Fibroblast of mammary gland (primary cell): ENCODE measurements at places on chromosomes 6 and 20.
A peak's percentile ranks its signal among the peaks of the same experiment; 100 is the strongest.

GRCh38 chr6:303948-304558 lies 11.8 kb downstream of the DUSP22 start:
- no peak for DNase-seq

GRCh38 chr6:42375007-42375635 lies 76.6 kb downstream of the TRERF1 start:
- no peak for DNase-seq

DNA sequence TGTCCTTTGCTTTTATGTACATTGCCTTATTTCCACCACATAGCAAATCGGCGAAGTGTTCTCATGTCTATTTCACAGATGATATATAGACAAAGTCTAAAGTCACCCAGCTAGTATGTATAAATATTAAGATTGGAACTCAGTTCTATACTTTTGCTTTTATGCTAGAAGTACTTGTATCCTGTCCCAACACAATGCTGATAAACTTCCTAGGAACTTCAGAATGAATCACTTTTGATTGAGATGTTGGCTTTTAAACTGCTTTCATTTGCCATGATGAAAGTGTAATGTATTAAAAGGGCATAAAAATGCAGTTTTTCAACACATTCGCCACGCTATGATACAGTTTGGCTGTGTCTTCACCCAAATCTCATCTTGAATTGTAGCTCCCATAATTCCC lies 50.8 kb downstream of the GCLC start:
- DNase-seq = peak; percentile 37

DNA sequence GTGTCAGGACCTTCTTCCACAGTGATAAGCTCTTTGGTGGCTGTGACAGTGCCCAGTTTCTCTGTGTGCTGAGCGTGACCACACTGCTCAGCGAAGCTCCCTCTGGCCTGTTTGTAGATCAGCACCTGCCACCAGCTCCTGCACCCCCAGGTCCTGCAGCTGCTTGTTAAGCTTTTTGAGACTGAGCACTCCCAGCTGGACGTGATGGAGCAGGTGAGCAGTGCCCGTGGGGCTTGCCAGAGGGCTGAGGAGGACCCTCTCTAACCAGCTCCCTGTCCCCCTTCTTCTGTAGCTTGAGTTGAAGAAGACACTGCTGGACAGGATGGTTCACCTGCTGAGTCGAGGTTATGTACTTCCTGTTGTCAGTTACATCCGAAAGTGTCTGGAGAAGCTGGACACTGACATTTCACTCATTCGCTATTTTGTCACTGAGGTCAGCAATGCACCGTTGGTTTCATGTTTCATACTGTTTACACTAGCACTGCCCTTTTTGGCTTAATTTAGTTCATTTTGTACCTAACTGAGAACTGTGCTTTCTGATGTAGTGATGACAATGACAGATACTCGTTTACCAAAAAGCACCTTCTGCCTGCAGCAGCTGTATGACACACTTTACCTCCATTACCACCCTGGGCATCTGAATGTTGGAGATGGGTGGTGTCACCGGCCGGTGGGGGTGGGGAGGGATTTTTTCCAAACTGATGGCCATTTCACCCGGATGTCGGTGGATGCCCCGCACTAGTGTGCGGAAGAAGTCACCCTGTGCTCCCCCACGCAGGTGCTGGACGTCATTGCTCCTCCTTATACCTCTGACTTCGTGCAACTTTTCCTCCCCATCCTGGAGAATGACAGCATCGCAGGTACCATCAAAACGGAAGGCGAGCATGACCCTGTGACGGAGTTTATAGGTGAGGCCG lies 12.5 kb downstream of the NELFCD start:
- no peak for DNase-seq

- no peak for DNase-seq
Measured at GRCh38 chr20:53574819-53575218, 18.8 kb downstream of the ZNF217 start.

DNA sequence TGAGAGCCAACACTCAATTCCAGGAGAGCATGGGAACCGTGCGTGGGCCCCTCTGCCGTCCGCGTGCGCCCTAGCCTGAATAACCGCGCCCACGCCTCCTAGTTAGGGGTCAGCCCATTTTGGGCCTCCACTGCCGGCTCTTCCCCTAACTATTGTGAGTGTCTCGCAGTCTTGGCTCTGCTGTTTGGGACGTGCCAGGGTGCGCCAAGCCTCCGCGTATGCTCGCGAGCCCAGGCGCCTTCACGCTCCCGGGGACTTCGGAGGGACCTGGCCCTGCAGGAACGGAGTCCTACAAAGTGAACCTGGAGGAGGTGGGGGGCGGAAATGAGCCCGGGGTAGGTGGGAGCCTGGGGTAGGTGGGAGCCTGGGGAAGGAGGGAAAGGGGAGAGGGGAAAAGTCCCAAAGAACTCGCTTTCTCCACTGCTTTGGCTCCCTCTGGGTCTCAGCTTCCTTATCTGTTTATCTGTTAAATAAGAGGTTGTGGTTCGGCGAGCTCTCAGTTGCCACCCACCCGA lies 873 bp upstream of the GCM2 start:
- no peak for DNase-seq

DNA sequence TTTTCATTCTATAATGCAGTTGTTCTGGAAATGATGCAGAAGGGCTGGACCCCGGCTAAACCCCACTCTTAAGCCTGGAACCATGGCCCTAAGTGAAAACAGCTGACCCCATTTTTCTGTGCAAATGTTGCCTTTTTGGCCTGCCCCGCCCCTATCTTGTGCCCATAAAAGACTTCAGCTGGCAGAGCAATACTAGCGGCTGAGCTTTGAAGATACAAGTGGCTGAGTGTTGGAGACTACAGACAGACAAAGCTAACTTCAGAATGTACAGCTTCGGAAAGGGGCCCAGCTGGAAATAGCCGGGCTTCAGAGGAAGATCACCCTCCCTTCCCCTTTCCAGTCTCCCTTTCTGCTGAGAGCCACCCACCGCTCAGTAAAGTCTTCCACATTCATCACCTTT lies 258.6 kb upstream of the SPTLC3 start:
- DNase-seq = no peak

DNA sequence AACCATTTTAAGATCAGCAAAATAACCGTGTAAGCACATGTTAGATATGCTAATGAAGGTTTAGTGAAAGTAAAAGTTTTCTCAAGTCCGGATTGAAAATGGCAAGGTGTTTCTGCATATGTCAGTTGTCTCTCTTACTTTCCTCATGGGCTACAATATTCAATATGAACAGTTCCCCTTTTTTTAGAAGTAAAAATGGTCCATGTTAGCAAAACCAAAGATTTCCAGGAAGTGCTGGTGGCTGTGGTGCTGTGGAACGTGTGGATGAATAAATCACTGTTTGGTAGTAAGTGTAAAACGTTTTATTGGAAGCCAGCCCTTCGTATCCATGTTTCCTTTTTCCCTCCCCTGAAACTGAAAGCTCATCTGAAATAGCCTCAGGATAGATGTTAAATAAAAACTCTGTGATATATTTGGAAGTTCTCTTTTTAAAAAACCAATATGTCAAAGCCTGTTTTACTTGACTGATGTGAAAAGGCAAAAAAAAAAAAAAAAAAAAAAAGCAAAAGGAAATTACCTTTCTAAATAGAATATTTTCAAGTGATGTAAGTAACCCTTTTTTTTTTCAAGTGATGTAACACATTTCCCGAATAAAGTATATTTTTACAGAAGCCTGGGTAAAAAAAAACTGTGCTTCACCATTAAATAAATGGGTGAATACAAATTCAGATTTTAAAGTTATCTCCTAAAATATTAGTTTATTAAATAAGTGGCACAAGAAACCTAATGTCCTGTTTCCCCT lies 41.9 kb downstream of the PLEKHG1 start:
- no peak for DNase-seq

DNA sequence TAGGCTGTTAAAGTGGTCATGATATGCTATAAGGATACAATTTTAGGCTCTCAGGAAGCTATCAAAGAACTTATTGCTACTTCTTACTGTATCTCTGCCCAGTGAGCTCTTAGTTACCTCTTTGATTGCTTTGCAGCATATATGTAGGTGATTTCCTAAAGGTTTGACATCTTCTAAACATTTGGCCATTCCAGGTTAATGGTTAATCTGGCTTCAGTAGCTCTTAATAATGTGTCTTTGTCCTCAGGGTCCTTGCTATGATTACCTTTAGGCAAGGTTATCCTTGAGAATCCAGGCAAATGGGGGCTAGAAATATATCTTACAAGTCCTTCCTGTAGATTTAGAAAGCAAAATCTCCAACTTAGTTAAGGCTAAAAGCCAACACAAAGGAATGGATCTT lies 575.4 kb downstream of the TFAP2B start:
- no peak for DNase-seq

- DNase-seq = no peak
Measured at GRCh38 chr6:55955684-55956083, 80.3 kb upstream of the BMP5 start.

DNA sequence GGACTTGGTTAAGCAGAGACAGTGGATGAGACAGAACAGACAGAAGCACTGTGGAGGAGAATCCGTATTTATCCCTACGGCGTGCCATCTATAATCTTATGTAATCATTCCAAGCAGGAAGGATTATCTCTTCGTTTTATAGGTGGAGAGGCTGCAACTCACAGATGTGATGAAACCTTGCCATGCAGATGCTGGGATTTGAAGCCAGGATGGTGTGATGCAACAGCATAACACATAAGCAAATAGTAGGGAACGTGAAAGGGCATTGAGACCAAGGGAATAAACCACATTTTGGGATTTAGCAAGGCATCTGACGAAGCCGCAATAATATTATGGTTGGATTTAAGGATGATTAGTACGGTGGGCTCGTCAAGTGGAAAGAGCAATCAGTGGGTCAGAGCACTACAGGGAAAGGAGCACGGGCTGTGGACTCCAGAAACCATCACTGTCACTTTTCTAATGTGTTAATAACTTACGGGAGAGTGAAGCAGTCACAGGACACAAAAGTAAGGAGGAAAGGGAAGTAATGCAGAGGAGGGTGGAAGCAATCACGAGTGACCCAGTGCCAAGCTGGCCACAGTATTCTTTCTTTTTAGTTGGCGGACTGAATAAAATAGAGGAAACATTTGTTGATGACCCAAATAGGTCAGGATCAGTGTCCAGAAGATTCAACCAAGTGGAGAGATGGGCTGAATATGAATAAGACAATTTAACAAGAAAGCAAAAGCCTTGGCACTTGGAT lies 119.6 kb upstream of the EDN1 start:
- DNase-seq = peak; percentile 48

GRCh38 chr6:6277413-6277812 lies 43.0 kb downstream of the F13A1 start:
- DNase-seq = peak; percentile 81

- no peak for DNase-seq
Measured at GRCh38 chr20:63317061-63317460, 24.1 kb downstream of the COL20A1 start.

GRCh38 chr20:38302786-38303185 lies 1.2 kb upstream of the BPI start:
- no peak for DNase-seq
